B cell (primary cell): ENCODE measurements at places on chromosomes 1 and 21. TPM values are rescaled to one million over a fixed set of nuclear protein-coding genes. Genes with fewer than 3 reads are reported as not detected.

MNDA gene
- total RNA-seq: 8.5 and 10.1 TPM in 2 replicates

DNA sequence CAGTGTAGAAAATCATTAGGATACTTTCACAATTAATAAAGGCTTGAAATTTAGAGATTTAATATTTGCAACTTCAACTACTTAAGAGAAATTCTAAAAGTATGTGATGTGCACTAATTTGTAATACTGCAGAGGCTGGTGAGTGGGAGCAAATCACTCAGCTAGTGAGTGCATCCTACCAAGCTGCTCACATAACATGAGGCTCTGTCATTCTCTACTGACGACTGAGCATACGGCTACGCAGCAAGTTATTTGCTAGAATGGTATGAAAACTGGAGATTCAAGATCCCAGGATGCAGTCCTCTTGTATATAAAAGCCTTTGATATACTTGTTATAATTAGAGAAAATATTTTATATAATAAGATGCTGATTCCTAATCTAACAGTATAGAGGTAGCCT lies 90.1 kb downstream of the ATP1B1 start:
- DNase-seq: no peak

CD5L gene
- 0.12 and 0.17 TPM in 2 replicates for total RNA-seq

C1QTNF12 gene
- total RNA-seq: 3.2 and 6.1 TPM in 2 replicates

KIF21B gene
- 41.6 and 42.0 TPM in 2 replicates for total RNA-seq

GRCh38 chr1:1510912-1511532 lies 940 bp upstream of the ATAD3A start:
- no peak for DNase-seq
